GM18507 (cell line): ENCODE measurements at places on chromosomes 5 and 9.

DNA sequence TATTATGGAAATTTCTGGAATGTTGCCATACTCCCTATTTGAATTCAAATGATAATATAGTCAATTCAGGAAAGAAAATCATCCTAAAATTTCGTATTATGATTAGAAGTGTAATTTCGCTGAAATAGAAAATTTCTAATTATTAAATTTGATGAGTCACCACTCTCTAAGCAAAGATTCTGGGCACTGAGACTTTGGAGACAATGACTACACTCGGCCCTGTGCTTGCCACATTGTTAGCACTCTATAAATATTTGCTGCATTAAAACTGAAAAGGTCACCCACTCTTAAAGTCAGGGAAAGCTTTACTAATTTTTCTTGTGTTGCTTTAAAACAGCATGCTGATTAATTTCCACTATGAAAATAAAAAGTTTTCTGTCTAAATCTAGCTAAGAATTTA, 240.3 kb downstream of the TLE4 start:
- DNase-seq = no peak

- DNase-seq = no peak
Observed at GRCh38 chr9:5586391-5586802, 42.5 kb upstream of the RIC1 start.

- no peak for DNase-seq
Observed at GRCh38 chr9:134975253-134975652, 57.5 kb upstream of the FCN1 start.

GRCh38 chr5:131475541-131475941, 159.5 kb downstream of the RAPGEF6 start:
- no peak for DNase-seq

- no peak for DNase-seq
Observed at GRCh38 chr9:134518004-134518606, 123.5 kb upstream of the COL5A1 start.

- DNase-seq = no peak
Observed at GRCh38 chr5:180791611-180792213, 10.9 kb downstream of the MGAT1 start.

- no peak for DNase-seq
Observed at GRCh38 chr5:128252756-128253155, 169.2 kb downstream of the SLC12A2 start.

DNA sequence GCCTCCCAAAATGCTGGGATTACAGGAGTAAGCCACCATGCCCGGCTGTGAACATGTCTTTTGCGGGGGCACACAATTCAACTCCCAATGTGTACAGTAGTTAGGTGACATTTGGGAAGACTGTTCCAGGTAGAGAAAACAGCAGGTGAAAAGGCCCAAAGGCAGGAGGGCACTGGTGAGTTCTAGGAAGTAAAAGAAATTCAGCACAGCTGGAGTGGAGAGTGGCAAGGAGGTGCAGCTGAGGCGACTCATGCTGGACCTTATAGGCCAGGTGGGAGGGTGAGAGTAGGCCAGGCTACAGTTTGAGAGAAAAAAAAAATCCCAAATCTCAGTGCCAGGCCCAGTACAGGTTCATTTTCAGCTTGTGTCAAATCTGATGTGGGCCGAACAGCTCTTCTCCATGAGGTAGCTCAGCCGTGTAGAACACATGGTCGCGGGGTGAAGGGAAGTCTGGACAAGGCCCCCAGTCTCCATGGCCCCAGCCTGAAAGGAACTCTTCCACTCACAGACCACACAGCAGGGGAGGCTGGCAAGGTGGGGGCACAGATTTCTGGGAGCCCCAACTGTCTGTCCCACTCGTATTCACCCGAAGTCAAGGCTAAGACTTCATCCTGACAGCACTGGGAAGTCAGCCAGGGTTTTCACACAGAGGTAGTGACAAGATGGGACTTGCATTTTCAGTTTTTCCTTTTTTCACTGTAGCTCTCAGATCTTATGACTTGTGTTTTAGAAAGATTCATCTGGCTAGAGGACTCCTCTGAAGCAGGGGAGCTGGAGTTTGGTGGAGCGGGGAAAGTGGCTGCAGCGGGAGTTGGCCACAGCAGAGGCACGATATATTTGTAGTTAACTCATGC, 4.5 kb upstream of the HNRNPAB start:
- DNase-seq = no peak

- no peak for DNase-seq
Observed at GRCh38 chr9:37967014-37967760, 63.3 kb upstream of the SLC25A51 start.

- no peak for DNase-seq
Observed at GRCh38 chr9:134444038-134444315, 117.7 kb downstream of the RXRA start.

- no peak for DNase-seq
Observed at GRCh38 chr9:130991778-130992681, 16.9 kb upstream of the LAMC3 start.

- no peak for DNase-seq
Observed at GRCh38 chr9:72506615-72507014, 14.8 kb upstream of the TMC1 start.

DNA sequence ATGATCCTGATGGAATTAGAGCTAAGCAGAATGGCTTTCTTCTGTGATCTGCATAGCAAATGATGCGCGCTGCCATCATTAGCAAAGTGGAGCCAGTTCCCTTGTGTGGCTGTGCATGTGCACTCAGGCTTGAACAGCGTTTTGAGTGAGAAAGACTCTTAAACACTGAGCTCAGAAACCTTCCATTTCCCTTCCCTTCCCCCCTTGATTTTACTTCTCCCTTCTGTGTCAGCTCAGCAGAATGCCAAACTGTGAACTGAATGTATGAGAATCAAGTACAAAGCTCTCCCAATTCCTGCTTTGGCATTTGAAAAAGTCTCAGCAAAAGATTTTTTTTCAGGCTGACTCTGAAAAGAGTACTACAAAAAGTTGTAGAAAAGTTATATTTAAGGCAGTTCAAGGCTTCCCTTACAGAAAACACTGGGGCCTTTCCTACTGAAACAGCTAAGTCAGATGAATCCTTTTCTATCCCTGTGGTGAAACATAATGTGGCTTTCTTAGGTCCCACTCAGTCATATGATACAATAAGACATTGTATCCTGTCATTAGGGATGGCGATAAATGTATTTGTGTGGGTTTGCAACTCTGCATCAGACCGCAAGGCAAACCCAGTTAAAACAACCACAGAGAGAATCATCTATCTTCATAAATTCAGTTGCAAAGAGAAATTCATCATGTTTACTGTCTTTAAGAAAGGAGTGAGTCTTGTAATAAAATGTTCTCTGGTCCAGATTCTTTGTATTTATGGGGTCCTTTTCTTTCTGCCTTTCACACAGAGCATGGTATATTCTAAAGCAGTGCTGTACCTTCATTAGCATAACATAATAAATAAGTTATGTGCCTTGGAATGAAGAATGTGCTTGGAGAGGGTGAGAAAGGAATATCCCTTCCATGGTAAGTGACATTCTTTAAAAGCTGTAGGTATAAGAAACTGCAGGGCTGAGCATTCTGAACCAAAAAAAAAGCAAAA, 222.6 kb downstream of the CAAP1 start:
- DNase-seq = no peak

DNA sequence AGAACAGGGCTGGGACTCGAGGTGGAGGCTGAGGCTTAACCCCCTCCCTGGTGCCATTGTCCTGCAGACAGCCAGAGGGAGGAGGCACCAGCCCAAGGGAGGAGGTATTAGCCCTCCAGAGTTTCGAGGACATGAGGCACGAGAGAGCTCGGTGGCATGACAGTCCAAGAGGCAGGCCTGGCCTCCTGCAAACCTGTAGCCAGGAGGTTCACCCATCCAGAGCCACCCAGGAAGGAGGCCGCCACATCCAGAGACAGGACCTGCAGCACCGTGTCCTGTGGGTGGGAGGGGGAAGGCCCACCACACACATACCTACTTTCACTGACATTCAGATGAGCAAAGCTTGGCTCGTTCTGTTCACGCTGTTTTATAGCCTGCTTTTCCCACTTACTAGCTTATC, 75.2 kb upstream of the ADAMTS2 start:
- no peak for DNase-seq

DNA sequence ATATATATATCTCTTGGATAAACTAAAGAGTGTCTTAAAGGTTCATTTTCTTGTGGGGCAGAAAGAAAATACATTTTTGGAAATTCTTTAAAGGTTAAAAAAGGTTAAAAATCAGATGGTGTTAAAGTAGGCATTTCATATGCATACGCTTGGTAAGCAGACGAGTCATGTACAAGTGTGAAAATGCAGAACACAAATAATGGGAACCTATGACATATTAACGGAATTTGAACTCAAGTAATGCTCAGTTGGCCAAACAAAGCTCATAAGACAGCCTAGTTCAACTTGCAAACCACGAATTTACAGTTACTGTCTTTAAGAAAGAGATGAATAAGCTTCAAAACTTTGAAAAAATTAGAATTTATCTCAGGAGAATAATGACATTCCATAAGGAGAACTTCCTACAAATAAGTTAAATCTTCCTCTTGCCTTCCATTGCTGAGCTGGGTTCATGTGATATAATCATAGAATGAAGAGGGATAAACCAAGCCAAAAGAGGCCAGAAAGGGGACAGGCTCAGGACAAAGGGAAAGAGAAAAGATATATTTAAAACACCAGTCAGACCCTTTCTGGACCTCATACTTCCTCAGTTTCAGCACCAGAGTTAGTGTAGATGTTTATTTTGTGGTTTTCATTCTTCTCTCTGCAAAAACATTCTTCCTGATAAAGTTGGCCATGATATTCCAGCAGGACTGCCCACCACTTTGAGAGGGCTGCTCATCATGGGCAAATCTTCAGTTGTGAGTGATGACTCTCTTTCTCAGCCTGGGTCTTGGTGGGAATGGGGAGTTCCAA, 256.7 kb upstream of the CD180 start:
- no peak for DNase-seq

- no peak for DNase-seq
Observed at GRCh38 chr5:55929020-55929799, 65.6 kb downstream of the IL6ST start.

GRCh38 chr9:32385152-32385884, 875 bp downstream of the ACO1 start:
- DNase-seq = no peak

GRCh38 chr9:136566553-136566895, 20.7 kb upstream of the NOTCH1 start:
- no peak for DNase-seq

GRCh38 chr5:82657033-82657699, 379.0 kb upstream of the RPS23 start:
- DNase-seq = no peak

DNA sequence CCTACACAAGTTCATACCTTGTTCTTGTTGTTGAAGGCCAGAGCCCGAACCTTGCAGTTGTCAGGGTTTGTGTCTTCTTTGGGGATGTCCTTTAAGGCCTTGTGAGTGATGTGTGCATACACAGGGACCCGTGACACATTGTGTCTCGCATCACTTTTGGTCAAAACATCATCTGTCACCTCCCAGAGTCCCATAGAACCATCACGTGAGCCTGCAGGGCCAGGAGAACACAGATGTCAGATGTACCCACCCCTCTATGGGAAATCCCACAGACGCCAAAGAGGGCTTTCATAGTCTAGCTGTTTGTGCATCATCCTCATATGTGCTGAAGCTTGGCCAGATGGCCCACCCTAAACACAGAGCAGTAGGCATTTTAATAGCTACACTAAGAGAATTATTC, 28.2 kb downstream of the DCAF12 start:
- no peak for DNase-seq

- no peak for DNase-seq
Observed at GRCh38 chr5:55699041-55699688, 13.0 kb downstream of the SLC38A9 start.

- DNase-seq = no peak
Observed at GRCh38 chr9:110141227-110141793, 66.6 kb downstream of the C9orf152 start.

GRCh38 chr9:80883826-80884579, 805.3 kb downstream of the TLE1 start:
- DNase-seq = no peak

DNA sequence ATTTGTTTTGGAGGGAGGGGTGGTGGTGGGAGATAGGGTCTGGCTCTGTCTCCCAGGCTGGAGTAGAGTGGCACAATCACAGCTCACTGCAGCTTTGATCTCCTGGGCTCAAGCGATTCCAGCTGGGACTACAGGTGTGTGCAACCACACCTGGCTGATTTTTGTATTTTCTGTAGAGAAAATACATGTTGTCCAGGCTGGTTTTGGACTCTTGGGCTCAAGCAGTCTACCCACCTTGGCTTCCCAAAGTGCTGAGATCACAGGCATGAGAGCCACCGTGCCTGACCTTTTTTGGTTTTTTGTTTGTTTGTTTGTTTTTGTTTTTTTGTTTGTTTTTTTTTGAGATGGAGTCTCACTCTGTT, 15.4 kb downstream of the STXBP1 start:
- no peak for DNase-seq

GRCh38 chr5:78562001-78562400, 86.6 kb downstream of the LHFPL2 start:
- no peak for DNase-seq

DNA sequence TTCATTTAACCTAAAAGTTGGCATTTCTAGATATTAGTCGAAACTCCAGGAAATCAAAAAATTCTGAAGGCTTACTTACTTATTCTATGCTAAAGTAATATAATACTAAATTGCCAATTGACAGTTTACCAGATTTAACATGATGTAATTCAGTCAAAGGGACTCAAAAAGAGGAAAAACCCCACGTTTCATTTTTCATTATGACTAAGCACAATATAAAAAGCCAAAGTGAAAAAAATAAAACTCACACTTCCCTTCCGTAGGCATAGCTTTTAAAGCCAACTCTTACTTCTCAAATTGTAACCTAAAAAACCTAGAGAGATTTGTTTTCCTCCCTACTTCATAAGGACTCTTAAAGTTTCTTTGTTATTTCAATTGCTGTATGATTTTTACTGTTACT, 146.6 kb downstream of the RAPGEF6 start:
- peak; percentile 15 for DNase-seq

- peak; percentile 30 for DNase-seq
Observed at GRCh38 chr9:126326228-126327005, at the start of gene MVB12B. MVB12B (plus strand) TSS chr9:126326829; CDS start chr9:126326930, 101 bp downstream.

DNA sequence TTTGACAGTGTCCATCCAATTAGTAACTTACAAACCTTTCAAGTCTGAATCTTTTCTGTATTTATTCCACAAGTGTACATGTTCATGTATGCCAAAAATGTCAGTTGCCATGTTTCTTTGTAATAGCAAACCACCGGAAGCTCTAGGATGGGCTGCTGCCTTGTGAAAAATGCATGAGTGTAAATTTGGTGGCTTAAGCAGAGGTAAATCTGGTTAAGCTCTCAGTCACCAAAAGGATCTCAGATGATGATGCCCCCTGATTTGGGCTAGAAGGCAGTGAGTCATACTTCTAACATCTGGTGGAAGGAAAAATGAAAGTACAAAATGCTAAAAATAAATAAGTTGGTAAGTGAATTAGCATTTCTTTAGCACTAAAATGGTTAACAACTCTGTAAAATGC, 567.5 kb downstream of the ELAVL2 start:
- no peak for DNase-seq

DNA sequence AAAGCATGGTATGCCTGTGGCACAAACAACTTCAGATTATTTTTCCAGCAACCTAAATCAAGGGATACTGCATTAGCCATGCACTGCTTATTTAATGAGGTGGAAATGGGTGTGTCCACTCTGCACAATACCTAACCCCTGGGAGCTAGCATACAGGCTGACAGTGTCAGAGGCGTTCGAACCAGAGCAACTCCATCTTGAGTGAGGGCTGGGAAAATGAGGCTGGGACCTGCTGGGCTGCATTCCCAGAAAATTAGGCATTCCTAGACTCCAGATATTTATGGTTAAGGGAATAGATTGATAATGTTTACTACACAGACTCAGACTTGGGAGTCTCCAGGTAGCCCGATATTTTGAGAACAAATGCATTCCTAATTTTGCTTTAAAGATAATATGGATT, 2.8 kb downstream of the FGF1 start:
- no peak for DNase-seq
